ENCODE measurements at places on chromosomes 2 and 18. TPM values are rescaled to one million over a fixed set of nuclear protein-coding genes. Genes with fewer than 3 reads are reported as not detected.

The CFC1 gene
- total RNA-seq: not detected

The GPR35 gene
- 0.85 TPM for total RNA-seq

The UGT1A4 gene
- 1.3 TPM for total RNA-seq

The HOXD13 gene
- not detected for total RNA-seq

The SLC9A4 gene
- total RNA-seq: 2.7 TPM

The ZFP36L2 gene
- total RNA-seq: 20.5 TPM

The CRYGD gene
- not detected for total RNA-seq

The PAX8 gene
- 24.3 TPM for total RNA-seq

The LRRTM4 gene
- not detected for total RNA-seq

The NRBP1 gene
- 95.7 TPM for total RNA-seq

The SPTBN1 gene
- total RNA-seq: 385 TPM

The CXCR4 gene
- not detected for total RNA-seq

The SLC14A1 gene
- not detected for total RNA-seq

The TMEM182 gene
- total RNA-seq: 3.6 TPM

The DSC3 gene
- 260 TPM for total RNA-seq

The ZNF804A gene
- total RNA-seq: not detected

The CYP26B1 gene
- 0.24 TPM for total RNA-seq

The SGPP2 gene
- total RNA-seq: 31.6 TPM

The ARHGAP15 gene
- not detected for total RNA-seq

The GAL3ST2 gene
- total RNA-seq: not detected

The SPATA3 gene
- not detected for total RNA-seq

The SCN7A gene
- total RNA-seq: under 0.01 TPM

The MATN3 gene
- total RNA-seq: 0.85 TPM

The RAX gene
- total RNA-seq: not detected

The AQP12B gene
- total RNA-seq: not detected

The COL6A3 gene
- total RNA-seq: 0.72 TPM

The ICOS gene
- total RNA-seq: not detected

The RESP18 gene
- total RNA-seq: not detected

The ACAA2 gene
- total RNA-seq: 23.6 TPM

The PRSS56 gene
- total RNA-seq: not detected

The FAM228B gene
- 10.1 TPM for total RNA-seq

The CHRND gene
- not detected for total RNA-seq

The BAZ2B gene
- total RNA-seq: 37.7 TPM

The GALNT5 gene
- total RNA-seq: 27.0 TPM

The CPO gene
- total RNA-seq: not detected
